Nephron progenitor cell (in vitro differentiated cells): ENCODE measurements at places on chromosomes 6 and 20.

GRCh38 chr20:7693761-7694160 is 246.5 kb downstream of the HAO1 start:
- no peaks in the 10 kb centered on the region for H3K36me3 ChIP-seq
- DNase-seq, result no peak
- no peak overlapping the region for H3K27ac ChIP-seq
- H3K4me3 ChIP-seq, result no peak overlapping the region
- H3K4me1 ChIP-seq, result no peaks in the 10 kb centered on the region

DNA sequence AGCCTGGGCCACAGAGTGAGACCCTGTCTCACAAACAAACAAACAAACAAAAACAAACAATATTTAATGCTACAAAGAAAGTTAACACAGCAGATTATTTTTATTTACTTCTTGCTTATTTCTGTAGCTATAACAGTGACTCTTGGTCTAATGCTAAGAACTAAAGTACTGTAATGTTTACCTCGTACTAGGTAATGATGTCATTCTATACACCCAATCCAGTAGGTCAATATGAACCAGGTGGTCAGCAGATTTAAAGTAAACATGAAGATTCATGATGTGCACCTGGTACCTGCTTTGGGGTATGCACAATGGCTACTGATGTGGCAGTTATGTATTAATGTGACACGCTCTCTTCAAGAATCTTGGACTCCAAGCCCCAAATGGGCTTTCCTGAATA is 36.6 kb upstream of the CARMIL1 start:
- no peak for DNase-seq
- H3K4me3 ChIP-seq, result no peak overlapping the region
- no peaks in the 10 kb centered on the region for H3K36me3 ChIP-seq

GRCh38 chr6:23532227-23532626 is 593.8 kb upstream of the NRSN1 start:
- H3K27me3 ChIP-seq, result peaks cover 2% of the 10 kb centered on the region
- H3K36me3 ChIP-seq, result peaks cover 5% of the 10 kb centered on the region
- H3K4me3 ChIP-seq, result no peak overlapping the region
- DNase-seq, result no peak
- peaks cover 14% of the 10 kb centered on the region for H3K4me1 ChIP-seq
- H3K27ac ChIP-seq, result no peak overlapping the region

DNA sequence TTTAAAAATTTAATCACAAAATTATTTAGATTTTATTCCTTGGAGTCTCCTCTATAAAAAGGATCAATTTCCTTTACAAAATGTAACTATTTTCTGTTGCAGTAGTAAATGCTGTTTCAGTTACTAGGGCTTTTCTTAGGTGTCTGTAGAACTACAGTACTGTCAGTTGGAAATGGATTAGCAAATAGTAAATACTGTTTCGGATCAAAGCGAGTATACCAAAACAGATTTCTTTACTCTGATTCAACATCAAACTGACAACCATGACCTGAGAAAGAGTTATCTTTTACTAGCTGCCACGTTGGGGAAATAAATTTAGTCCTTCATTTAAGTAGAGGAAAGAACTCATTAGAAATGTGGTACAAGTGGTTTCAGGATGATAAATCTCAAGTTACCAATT is 172.5 kb downstream of the HS3ST5 start:
- peaks cover 26% of the 10 kb centered on the region for H3K4me1 ChIP-seq
- no peak for DNase-seq
- no peak overlapping the region for H3K4me3 ChIP-seq
- H3K36me3 ChIP-seq, result no peaks in the 10 kb centered on the region
- H3K27ac ChIP-seq, result no peak overlapping the region

- peaks cover 9% of the 10 kb centered on the region for H3K4me1 ChIP-seq
- peak overlapping the region; percentile 1 for H3K27ac ChIP-seq
Observed at GRCh38 chr6:139262519-139263300, 29.1 kb downstream of the TXLNB start.

- H3K27me3 ChIP-seq, result peaks cover 17% of the 10 kb centered on the region
- peak overlapping the region; percentile 5 for H3K27ac ChIP-seq
- H3K4me1 ChIP-seq, result peaks cover 50% of the 10 kb centered on the region
- no peak for DNase-seq
Observed at GRCh38 chr20:59013031-59013951, 5.9 kb upstream of the TUBB1 start.

DNA sequence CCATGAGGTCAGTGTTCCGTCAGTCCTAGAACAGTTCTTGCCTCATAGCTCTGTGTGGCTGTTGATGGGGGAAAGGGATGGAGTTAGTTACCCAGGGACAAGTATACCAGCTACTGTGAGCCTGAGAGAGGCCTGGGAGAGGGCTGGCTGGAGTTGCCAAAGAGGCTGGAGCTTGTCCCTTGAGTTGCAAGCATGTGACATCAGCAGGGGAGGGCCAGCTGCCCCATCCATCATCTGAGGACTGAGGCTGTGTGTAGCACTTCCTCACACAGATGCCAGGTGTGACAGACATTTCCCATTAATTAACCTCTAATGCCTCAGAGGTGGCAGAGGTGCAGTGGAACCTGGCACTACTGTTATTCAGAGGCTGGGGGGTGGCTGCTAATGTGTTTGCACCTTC is 131.6 kb downstream of the PHACTR3 start:
- no peaks in the 10 kb centered on the region for H3K36me3 ChIP-seq
- peaks cover 5% of the 10 kb centered on the region for H3K27me3 ChIP-seq
- no peaks in the 10 kb centered on the region for H3K4me1 ChIP-seq
- no peak for DNase-seq
- no peak overlapping the region for H3K27ac ChIP-seq
